Vagina (tissue), 2 donors: ENCODE measurements at places on chromosomes 6 and 20. TPM values are rescaled to one million over a fixed set of nuclear protein-coding genes. Genes with fewer than 3 reads are reported as not detected.
A peak's percentile ranks its signal among the peaks of the same experiment; 100 is the strongest.

DNA sequence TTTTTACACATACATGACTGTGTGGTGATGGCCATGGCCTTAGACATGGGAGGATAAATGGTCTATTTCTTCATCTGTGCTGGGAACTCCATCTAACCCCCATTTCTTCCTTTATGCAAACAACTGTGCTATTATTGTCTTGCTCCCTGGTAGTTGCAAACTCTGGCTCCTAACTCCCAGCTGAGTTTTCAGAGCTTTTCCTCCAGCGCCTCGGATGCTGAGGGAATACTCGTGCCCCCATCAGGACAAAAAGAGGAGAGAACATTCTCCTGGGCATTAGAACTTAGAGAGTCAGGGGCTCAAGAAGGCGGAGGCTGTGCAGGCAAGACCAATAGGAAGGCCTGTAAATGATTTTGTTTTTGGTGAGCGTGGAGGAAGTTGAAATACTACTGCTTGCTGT is 2.1 kb downstream of the DAAM2 start:
- peak overlapping the region; percentile 58 for H3K4me3 ChIP-seq
- no peaks in the 10 kb centered on the region for H3K36me3 ChIP-seq
- H3K27me3 ChIP-seq: no peaks in the 10 kb centered on the region
- H3K27ac ChIP-seq: peak overlapping the region; percentile 81
- DNase-seq: no peak

GRCh38 chr6:133502441-133503335 is 261.5 kb downstream of the EYA4 start:
- no peak for DNase-seq
- H3K4me3 ChIP-seq: no peak overlapping the region
- H3K4me1 ChIP-seq: peaks cover 12% of the 10 kb centered on the region
- H3K36me3 ChIP-seq: no peaks in the 10 kb centered on the region

GRCh38 chr20:45350217-45350616 is 2.0 kb upstream of the SDC4 start:
- no peak overlapping the region for H3K27ac ChIP-seq
- no peaks in the 10 kb centered on the region for H3K36me3 ChIP-seq
- DNase-seq: no peak
- no peak overlapping the region for H3K4me3 ChIP-seq
- no peaks in the 10 kb centered on the region for H3K27me3 ChIP-seq
- H3K4me1 ChIP-seq: peaks cover 32% of the 10 kb centered on the region

- H3K27me3 ChIP-seq: no peaks in the 10 kb centered on the region
- peak overlapping the region; percentile 24 for H3K4me3 ChIP-seq
- H3K36me3 ChIP-seq: no peaks in the 10 kb centered on the region
- DNase-seq: no peak
- H3K27ac ChIP-seq: peak overlapping the region; percentile 42
These were observed 89.4 kb downstream of the GRM4 start for GRCh38 chr6:34056305-34057108.

GRCh38 chr6:114284281-114284680 is 58.5 kb downstream of the HS3ST5 start:
- no peak overlapping the region for H3K4me3 ChIP-seq
- DNase-seq: no peak
- peaks cover 4% of the 10 kb centered on the region for H3K36me3 ChIP-seq
- no peaks in the 10 kb centered on the region for H3K4me1 ChIP-seq
- no peak overlapping the region for H3K27ac ChIP-seq

GRCh38 chr6:125747589-125748405 is 1.6 kb upstream of the HEY2 start:
- peak overlapping the region; percentile 79 for H3K27ac ChIP-seq
- H3K27me3 ChIP-seq: no peaks in the 10 kb centered on the region
- peak overlapping the region; percentile 64 for H3K4me3 ChIP-seq
- DNase-seq: no peak
- no peaks in the 10 kb centered on the region for H3K36me3 ChIP-seq

- H3K36me3 ChIP-seq: no peaks in the 10 kb centered on the region
- no peak overlapping the region for H3K4me3 ChIP-seq
- no peaks in the 10 kb centered on the region for H3K27me3 ChIP-seq
- no peak for DNase-seq
- no peak overlapping the region for H3K27ac ChIP-seq
- no peaks in the 10 kb centered on the region for H3K4me1 ChIP-seq
These were observed 33.9 kb downstream of the CHRNA4 start for GRCh38 chr20:63327231-63327745.

The GUCA1A gene
- total RNA-seq: not detected
